ENCODE measurements at places on chromosomes 2 and 18.

DNA sequence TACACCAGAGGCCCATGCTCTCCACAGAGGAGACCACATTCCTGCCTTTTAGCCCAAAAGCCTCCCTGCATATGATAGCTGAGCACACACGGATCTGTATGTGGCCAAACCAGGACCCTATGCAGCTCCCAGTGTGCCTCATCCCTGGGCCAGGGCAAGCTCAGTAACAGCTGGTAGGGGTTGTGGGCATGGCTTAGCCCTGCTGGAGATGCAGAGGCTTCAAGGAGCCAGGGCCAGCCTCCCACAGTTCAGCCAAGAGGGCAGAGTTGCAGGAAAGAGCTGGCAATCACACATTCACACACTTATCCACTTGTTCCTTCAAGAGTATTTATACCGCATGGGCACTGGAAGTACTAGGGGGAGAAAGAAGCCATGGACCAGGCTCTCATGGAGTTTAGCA lies 1.6 kb upstream of the LIMS2 start:
- DNase-seq: no peak

GRCh38 chr2:61670591-61671501 lies 132.7 kb upstream of the XPO1 start:
- no peak for DNase-seq

DNA sequence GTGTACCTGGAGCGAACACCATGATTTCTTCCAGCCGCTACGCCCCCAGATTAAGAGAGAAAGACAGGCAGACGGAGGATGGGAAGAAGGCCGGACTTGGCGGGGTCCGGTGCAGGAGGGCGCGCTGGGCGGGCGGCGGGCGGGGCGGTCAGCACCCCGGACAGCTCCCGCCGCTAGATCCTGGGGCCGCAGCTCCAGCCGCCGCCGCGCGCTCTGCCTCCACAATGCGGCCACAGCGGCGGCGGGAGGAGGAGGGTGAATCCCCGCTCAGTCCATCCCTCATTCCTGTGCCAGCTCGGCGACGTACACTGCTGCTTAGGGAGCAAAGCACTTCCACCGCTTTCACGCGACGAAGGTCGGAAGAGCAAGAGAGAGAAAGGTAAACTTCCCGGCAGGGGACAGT lies at the start of gene AKAIN1:
Gene AKAIN1, minus strand, starts transcription at position 226 of the 403 bp plus-strand sequence. Its CDS starts 204 bp downstream, at position 22.
- DNase-seq: peak; percentile 86

DNA sequence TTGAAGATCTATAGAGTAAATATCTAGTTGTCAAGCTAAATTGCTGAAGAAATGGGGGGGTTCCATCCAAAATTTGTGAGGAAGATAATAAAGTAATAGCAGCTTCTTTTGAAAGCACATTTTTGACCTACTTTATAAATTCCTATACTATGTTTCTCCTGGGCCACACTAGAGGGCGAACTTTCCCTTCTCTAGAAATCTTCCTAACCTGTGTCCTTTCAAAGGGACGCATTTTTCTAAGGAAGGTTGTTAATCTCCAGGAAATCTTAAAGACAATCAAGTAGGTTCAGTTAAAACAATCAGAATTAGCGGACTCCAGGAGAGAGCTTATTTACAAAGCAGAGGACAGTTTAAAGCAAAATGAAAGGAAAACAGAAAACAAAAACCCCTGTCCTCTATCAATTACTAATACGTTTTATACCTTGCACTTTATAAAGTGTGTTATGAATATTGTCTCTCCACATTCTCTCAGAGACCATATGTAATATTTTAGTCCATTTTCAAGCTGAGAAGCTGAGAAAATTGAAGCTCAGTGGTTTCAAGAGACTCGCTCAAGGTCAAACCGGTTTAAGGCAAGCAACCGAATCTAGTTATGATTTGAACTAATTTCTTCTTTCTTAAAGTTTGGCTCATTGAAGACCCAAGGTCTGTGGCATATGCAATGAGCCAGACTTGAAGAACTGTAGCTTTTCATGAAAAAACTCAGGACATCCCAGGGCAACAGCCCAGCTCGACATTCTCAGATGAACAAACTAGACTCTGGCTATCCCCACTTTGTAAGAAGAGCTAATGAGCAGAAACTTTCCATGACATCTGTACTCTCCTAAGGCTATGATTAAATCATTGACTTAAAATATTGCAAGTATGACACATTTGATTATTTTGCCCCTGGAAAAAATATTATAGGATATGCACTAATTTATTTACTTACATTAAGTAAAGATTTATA lies 273.6 kb downstream of the PAX3 start:
- DNase-seq: peak; percentile 8

DNA sequence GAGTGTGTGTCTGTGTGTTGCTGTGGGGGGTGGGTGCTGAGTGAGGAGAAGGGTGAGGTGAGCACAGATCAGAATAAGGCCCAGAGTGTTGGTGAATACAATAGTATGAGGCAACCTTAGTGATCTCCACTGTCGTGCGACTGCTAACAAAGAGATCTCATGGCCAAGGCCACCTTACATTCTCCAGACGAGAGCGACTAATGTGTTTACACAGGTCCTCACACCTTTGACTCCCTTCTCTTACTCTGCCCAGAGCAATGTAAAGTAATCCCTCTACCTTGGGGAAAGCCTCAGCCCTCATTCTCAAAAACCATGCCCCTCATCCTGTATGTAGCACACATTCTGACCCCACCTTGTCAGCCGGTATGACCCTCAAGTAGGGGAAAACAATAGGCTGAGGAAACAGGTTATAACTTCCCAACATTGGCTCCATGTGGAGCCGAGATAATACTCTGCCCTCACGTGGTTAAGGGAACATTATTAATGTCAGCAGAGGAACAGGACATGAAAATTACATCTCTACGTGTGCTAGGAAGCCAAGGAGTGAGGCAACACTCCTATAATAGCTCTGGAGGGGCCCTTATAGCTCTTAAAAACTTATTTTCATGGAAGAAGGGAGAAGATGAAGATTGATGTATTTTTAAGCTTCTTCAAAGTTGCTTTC lies 323.0 kb upstream of the NT5C1B start:
- no peak for DNase-seq

GRCh38 chr2:157291018-157291417 lies 33.5 kb downstream of the GALNT5 start:
- DNase-seq: no peak

DNA sequence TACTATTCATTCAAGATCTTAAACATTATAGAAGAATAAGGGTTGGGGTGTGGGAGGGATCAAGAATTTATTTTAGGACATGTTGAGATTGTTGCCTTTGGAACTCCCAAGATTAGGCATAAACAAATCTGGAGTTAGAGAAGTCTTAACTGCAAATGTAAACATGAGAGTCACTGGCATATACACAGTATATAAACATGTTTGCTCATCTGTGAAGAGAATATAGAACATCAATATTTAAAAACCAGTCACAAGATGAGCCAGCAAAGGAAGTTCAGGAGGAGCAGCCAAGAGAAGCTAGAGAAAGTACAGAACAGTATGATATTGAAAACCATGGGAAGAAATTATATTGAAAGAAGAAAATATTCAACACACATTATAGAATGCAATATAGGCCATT lies 638.6 kb upstream of the SLC39A10 start:
- DNase-seq: no peak

DNA sequence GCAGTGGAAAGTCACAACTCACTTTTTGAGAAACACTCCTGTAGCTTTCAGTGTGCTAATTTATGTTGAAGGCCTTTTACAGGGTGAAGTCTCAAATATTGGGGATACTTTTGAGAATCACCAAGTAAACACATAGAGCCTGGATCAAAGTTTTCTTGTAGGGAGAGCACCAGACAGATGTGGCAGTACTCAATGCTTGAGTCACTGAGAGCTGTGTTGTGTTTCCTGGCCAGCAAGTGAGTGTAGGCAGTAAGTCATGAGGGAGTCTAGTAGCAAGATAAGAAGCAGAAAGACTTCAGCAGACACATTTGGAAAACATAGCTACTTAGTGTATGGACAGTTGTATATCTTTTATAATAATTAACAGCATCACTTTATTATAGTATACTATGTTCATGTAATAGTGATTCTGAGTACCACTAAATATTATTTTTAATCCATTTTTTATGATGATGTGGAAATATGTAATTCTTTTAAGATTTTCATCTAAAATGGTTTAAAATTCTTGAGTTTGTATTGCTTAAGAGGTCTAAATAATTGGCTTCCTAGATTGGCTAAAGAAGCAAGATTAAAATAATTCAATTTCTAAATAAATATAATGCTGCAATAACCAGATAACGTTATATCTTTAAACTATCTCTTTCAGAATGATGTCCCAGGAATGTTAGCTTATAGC lies 12.8 kb downstream of the PSMD1 start:
- no peak for DNase-seq

DNA sequence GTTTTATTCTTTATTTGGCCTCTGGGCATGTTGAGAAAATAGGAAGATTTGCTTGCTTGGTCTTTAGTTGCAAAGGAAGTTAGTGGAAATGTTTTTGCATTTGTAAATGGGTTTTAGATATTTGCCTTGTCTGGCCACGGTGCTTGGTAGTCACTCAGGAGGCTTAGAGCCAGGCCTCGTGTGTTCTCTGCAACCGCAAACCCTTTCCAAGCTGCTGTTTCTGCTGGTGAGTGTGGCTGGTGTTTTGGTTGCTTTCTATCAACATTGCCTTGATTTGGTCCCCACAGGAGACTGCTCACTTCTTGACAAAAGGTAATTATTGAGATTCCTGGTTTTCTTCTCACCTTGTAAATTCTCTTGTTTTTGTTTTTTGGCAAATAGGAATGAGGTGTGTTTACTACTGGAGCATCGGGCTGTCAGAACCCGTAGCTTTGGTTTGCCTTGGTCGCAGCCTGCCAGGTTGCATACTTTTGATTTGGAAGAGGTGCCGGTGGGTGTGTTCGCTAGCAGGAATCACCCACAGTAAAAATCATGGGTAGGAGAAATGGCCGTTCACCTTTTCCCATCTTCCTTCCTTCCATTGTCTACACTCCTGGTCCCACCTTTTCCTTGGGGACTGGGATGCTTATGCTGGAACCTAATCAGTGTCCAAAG lies 15.8 kb downstream of the ASAP2 start:
- no peak for DNase-seq

GRCh38 chr18:55073116-55073515 lies 113.9 kb upstream of the CCDC68 start:
- no peak for DNase-seq

GRCh38 chr18:58828399-58829121 lies 36.1 kb upstream of the ZNF532 start:
- no peak for DNase-seq

DNA sequence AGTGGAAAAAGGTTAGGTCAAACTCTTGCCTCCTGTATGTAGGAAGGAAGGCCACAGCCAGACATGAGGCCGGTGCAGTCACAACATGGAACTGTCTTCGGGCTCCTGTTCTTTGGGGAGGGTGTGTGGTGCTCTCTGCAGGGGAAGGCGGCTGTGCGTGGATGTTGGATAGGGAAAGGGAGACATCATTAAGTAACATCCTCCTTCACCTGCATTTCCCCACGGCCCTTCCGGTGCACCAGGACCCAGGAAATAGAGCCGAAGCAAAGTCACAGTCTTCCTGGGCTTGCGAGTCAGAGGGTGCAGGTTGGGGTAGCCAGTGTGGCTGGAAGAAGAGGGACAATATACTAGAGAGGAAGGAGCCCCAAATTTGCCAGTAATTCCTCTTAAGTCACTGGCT lies 78.9 kb upstream of the SMAD7 start:
- DNase-seq: no peak

- no peak for DNase-seq
These were observed 77.7 kb upstream of the APCDD1 start for GRCh38 chr18:10376731-10377130.

GRCh38 chr2:197207598-197207997 lies 103.0 kb downstream of the ANKRD44 start:
- no peak for DNase-seq

DNA sequence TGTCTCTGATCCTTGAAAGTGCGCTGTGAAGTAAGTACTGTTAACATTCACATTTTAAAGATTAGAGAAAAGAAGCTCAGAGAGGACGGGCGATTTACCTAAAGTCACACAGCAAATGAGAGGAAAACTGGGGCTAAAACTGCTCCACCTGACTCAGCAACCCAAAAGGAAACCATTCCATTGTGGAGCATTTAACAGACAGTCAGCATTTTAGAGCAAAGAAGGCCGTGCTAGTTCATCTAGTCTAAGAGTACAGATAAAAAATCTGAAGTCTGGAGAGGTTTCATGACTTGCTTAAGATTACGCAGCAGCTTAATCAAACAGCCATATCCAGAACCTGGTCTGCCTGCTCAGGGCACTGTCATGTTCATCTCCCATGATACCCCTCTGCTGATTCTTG lies 19.9 kb upstream of the KCNF1 start:
- no peak for DNase-seq

GRCh38 chr18:29383311-29384273 lies 1206.7 kb upstream of the CDH2 start:
- DNase-seq: no peak

DNA sequence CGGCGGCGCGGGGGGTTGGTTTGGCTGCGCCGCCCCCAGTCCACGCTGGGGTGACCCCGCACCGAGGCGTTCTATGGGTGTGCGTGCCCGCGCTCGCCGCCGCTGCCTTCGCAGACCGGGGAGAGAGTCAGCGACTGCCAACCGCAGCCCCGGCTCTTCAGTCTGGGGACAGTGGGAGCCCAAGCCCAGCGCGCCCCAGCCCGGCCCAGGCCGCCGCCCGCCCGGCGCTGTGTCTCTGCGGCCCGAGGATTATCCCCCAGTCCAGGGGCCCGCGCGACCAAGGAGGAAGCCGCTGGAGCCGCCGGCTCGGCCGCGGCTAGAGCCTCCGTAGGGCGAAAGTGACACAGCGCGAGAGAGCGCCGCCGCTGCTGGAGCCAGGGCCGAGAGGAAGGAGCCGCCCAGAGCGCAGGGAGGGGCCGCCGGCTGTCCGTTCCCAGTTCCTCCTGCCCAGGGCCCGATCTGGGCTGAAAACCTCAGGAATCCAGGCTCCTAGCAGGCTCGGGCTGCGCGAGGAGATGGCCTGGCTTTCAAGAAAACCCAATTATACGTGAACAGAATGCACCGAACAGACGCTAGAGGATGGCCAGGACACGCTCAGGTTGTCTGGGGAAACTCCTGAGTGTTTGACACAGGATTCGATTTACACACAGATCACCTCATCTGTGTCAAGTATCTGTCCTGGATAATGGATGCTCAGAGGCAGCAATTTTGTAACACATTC lies 2.4 kb downstream of the CTIF start:
- peak; percentile 75 for DNase-seq

- no peak for DNase-seq
These were observed 120.0 kb upstream of the MAPRE2 start for GRCh38 chr18:34921226-34921625.

DNA sequence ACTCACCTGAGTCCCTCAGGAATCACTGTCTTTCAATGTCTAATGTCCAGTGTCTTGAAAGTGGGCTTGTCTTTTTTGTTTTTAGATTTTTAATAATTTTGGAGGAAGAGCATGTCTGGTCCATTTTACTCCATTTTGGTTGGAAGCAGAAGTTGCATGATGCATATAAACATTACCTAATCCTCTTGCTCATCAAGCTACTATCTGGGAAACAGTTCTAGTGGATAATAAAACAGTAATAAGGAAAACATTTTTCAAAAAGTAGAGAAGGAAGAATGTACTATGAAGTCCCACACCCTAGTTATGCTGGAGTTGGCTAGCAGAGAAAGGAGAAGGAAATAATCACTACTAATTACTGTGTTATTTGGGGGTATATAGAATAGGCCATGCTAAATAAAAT lies 263.7 kb downstream of the ETAA1 start:
- no peak for DNase-seq
